ENCODE measurements at places on chromosomes 16 and 17.

- DNase-seq = no peak
These were observed 7.5 kb downstream of the CFAP97D1 start for GRCh38 chr17:43787728-43788127.

- DNase-seq = no peak
These were observed 8.2 kb downstream of the KRT9 start for GRCh38 chr17:41563607-41564170.

GRCh38 chr16:88192601-88193000 lies 190.2 kb upstream of the ZNF469 start:
- no peak for DNase-seq

DNA sequence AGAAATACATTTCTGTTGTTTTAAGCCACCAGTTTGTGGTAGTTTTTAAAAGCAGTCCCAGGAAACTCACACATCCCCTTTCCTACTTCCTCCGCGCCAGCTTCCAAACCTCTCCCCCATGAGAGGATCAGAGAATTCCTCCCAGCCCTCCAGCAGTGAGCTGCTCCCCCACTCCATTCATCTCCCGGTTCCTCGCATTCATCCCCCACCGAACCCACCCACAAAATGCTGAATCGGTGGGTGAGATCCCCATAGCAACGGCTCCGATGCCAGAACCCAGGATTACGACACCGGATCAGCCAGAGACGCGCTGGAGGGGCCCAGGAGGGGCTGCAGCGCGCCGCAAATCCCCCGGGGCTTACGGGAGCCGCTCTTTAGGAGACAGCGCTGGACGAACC lies 251.4 kb upstream of the RPL38 start:
- no peak for DNase-seq

DNA sequence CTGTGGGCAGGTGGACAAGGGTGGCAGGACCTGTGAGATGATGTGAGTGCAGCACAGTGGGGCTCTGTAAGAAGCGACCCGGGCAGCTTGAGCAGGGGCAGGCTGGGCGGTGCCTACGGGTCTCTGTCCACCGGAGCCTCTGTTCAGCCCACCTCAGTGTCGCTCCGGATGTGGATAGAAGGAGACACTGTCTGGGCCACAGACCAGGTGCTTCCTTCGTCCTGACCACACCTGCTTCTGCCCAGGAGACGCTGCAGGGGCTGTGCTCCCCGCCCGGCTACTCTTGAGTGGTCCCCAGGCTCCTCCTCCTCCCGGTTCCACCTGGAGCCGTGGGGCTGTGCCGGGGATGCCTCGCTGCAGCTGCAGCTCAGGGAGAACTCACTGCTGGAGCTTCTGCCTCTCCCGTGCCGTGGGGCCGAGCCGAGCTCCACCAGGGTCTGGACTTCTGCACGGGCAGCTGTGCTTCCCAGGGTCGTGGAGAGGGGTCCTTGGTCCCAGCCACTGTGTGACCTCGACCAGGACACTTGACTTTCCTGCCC lies 21.5 kb downstream of the METRNL start:
- DNase-seq = no peak

- DNase-seq = no peak
These were observed 32.8 kb downstream of the TBC1D16 start for GRCh38 chr17:80002690-80003490.

GRCh38 chr16:83742124-83742899 lies 65.5 kb upstream of the HSBP1 start:
- no peak for DNase-seq

- DNase-seq = no peak
These were observed 12.4 kb downstream of the CBLN1 start for GRCh38 chr16:49269201-49269600.

DNA sequence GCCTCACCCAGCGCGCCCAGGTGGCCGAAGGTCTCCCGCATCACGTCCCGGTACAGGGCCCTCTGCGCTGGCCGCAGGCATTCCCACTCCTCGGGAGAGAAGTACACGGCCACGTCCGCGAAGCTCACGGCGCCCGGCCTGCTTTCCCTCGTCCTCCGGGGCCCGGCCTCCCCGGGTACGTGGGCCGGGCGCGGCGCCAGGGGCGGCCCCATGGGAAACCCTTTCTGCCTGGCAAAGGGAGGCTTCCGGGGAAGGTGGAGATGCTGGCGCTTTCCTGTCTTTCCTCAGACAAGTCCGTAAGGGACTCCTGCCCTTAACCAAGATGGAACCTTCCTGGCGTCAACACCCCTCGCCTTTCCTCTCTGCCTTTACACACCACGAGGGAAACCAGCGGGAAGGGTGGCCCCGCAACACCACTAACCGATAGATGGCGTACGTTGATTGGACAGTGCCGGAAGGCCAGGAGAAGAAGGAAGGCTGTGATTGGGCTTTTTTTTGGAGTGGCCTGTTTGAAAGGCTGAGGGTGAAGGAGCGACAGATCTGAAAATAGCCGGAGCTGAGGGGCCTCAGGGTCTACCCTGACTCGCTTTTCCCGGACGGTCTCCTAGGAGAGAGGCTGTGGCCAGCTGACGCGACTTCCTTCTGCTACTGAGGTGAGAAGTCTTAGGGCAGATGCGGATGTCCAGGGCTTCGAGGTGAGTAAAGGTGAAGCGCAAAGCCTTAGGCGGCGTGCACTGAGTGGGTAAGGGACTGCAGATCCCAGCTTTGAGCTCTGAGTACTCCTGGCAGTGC lies at the start of gene ZNF785:
TSS of gene ZNF785 (minus strand) at position 298 of the 792 bp plus-strand sequence. CDS start at position 212, 86 bp downstream.
- peak; percentile 83 for DNase-seq

GRCh38 chr17:50560931-50561745 lies 623 bp downstream of the CACNA1G start:
- DNase-seq = no peak

GRCh38 chr16:50467943-50468748 lies 80.0 kb upstream of the NKD1 start:
- no peak for DNase-seq

DNA sequence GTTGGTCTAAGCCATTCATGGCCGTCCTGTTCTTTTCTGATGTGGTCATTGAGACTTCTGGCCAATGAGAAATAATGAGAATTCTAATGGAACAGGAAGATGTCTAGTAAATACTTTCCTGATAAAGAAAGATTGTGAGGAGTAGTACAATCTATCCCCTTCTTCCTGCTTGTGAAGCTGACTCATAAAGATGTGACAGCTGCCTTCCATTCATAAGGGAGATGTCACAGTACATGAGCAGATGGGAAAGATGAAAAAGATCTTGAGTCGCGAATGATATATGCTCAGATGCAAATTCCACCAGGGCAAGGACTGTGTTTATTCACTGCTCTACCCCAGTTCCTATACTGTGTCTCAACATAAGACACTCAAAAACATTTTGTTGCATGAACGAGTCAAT lies 111.7 kb upstream of the FOXF1 start:
- DNase-seq = no peak

- DNase-seq = no peak
These were observed 118.4 kb upstream of the HSBP1 start for GRCh38 chr16:83689385-83689831.
